ENCODE measurements at places on chromosomes 2 and 18.

- DNase-seq = peak; percentile 75
Measured at GRCh38 chr2:88159955-88160415, 10.2 kb upstream of the THNSL2 start.

DNA sequence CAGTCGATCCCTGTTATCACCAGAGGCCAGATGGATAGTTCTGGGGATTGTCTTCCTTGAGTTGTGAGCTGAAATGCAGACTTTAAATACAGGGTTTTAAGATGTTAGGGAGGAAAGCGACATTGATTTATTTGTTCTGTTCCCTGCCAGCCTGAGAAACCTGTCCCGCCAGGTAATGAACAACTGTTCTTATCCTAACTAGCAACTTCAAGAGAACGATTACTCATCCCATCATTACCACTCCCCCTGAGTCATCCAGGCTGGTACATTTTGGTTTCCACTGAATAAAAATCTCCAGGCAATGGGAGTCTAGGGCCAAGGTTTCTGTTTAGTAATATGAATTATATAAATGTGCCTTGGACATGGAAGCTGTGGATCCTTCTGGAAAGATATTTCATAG is 131.2 kb downstream of the LYPD6B start:
- no peak for DNase-seq

DNA sequence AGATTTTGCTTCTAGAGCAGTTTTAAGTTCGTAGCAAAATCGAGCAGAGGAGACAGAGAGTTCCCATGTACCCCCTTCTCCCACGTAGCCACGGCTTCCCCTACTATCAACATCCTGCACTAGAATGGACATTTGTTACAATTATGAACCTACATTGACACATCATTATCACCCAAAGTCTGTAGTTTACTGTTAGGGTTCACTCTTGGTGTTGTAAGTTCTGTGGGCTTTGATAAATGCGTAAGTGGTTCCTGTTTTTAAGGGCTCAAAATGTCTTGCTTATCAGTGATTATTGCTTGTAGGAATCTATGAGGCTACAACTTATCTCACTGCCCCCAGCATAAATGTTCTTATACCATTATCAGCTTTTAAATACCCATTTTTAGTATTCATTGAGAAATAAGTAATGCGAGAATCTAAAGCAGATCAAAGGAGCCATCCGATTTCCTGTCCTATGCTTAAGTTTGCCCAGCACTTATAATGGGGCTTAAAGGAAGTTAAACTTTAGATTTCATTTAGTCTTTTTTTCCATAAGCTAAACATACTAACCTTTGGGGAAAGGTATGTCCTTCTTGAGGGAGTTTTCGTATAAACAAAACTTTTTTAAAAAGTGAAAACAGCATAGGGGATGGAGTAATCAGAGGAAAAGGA is 118.7 kb downstream of the HAUS1 start:
- DNase-seq = no peak

DNA sequence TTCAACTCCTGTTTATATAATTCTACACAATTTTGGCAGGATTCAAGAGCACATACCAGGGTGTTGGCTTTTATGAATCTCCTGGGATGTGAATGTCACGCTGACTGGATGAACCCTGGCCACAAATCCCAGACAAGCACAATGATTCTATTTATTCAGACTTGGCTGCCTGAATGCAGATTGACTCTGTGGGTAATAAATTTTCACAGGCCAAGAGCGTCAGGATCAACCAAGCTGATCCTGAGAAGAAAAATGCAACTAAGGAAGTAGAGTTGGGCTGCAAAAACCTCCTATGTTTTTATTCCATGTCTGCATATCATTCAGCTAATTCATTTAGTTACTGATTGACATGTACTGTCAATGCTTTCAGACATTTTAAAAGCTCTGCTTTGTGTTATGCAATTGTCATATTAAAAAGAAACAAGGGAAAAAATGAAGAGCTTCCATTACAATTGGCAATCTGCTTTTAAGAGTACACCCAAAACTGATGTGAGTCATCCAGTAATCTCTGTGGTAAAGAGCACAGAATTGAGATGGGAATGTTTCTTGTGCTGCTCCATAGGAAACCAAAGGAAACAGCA is 173.0 kb upstream of the REV1 start:
- DNase-seq = no peak

- no peak for DNase-seq
Measured at GRCh38 chr2:2890246-2890645, 487.4 kb downstream of the EIPR1 start.

DNA sequence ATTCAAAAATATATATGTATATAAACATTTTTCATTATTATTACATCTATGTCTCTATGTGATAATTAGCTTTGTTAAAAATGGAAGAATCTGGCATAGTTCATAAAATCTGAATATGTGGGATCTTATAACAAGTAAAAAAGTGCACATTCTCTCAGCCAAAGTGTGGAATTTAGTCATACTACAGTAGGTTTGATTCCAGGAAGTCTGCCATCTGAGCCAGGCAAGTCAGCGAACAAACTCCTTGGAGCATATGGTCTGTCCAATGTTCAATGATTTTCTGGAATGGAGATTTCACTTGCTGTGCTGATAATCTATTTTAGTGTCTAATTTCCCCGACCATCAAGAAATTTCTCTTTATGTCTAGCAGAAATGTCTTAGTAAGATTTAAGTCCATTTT is 1033.2 kb upstream of the NXPH2 start:
- DNase-seq = no peak

GRCh38 chr2:86464652-86465051 is 23.5 kb downstream of the KDM3A start:
- DNase-seq = no peak
